ENCODE measurements at places on chromosomes 3 and 15.

GRCh38 chr3:184592371-184593219 lies 31.0 kb downstream of the EPHB3 start:
- no peak for DNase-seq

DNA sequence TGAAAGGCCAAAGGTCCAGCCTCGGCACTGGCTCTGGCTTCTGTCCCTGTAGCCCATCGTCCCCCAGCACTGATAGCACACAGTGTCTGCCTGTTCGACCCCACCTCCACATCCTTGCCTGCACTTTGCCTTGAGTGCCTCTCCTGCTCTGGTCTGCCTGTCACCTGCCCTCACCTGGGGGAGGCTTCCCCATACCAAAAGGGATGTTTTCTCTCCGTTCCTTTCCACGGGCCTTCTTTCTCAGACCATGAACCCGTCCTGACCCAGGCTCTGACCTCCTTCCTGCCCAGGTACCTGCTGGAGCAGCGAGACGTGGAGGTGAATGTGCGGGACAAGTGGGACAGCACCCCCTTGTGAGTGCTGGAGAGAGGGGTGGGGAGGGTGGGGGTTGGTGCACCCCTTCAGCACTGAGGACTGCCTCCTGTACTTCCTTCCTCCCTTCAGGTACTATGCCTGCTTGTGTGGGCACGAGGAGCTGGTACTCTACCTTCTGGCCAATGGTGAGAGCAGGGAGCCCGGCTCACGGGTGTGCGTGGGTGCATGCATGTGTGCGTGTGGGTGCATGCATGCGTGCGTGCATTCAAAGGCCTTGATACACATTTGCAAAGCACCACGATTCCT lies 1.5 kb downstream of the ABTB1 start:
- no peak for DNase-seq

DNA sequence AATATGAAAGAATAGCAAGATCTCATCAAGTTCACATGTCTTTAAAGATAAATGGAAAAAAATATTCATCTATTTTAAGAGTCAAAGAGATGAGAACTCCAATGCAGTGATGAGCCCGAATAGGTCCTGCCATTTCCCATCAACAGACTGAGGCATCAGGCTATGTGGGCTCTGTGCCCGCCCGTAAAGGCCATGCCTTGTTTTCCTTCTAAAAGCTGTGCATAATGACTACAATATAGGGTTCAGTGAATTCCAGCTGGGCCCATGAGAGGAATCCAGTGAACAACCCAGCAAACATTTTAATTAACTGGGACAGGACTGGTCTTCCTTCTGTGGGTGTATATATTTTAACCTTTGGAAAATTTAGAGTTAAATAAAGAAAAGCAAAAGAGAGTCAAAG lies 44.6 kb downstream of the RASGRP1 start:
- no peak for DNase-seq

- DNase-seq = no peak
These were observed 76.3 kb downstream of the SMARCC1 start for GRCh38 chr3:47705391-47705790.

DNA sequence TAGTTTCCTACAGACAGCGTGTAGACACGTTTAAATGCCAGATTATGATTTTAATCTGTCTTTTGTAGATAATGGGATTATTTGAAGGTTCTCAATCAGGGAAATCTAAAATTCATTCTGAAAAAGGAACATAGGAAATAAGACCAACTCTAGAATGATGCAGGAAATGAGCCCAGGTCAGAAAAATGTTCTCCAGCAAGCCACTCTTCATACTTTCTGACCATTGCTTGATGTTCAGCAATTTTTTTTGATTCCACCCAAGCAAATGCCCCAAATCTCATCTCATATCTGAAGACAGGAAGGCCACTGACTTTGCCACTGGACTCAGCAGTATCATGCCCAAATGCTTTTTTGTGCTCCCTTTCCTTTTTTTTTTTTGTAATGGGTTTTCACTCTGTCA lies 373.4 kb downstream of the LPP start:
- no peak for DNase-seq

DNA sequence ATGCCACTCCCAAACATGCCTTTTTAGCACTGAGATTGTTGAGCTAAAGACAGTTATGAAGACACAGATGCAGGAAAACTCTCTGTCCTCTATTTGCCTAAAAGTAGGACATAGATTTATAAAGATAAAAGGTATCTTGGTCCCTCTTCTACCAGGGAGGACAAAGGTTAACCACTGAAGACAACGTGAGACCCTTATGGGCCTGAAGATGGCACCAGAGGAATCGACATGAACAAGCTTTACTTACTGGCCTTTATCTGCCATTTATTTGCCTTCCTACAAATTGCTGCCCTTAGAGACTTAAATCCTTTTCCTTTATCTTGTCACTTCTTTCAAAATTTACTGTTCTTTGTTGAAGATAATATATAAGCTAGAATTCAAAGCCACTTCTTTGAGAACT lies 109.7 kb upstream of the FAM3D start:
- DNase-seq = no peak

GRCh38 chr3:179181993-179182551 lies 33.9 kb downstream of the PIK3CA start:
- no peak for DNase-seq

- no peak for DNase-seq
These were observed 56.5 kb upstream of the GATA2 start for GRCh38 chr3:128549283-128550112.

- no peak for DNase-seq
These were observed 13.6 kb downstream of the ZKSCAN7 start for GRCh38 chr3:44568561-44568960.

DNA sequence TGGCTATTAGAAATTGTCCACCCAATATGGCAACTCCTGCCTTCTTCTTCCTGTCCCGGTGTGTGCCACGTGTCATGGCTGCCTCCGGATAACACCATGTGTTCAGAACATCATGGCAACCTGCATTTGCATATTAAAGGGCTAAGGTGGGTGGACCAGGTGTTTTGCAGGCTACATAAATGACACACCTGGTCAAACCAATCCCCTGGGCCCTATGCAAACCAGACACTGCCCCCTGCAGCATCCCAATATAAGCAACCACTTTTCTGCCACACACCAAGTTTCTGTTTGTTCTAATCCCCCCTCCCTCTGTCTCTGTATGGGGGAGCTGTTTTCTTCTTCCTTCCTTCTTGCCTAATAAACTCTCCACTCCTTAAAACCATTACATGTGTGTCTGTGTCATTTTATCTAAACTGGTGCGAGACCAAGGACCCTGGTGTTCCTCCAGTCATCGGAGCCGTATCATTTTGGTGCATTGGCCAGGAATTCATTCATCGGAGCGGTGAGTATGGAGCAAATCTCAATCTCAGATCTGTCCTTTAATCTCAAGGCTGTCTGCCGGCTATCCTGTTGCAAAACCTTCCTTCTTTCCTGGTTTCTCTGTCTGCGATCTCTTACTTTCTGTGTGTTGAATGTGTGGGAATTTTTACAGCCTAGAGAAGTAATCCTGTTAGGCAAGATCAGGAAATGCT lies 44.5 kb downstream of the NCEH1 start:
- no peak for DNase-seq
